ENCODE measurements at places on chromosomes 5 and 9. TPM values are rescaled to one million over a fixed set of nuclear protein-coding genes. Genes with fewer than 3 reads are reported as not detected.

The ZDHHC11 gene
- total RNA-seq: 0.80 TPM

The RCL1 gene
- total RNA-seq: 22.3 TPM

The SH3GL2 gene
- 0.13 TPM for total RNA-seq

The MED22 gene
- 19.4 TPM for total RNA-seq

The NR5A1 gene
- total RNA-seq: not detected

The GKAP1 gene
- total RNA-seq: 5.4 TPM

The IFNA13 gene
- not detected for total RNA-seq

The IL5 gene
- total RNA-seq: not detected

The SNCAIP gene
- total RNA-seq: 23.0 TPM

The SEMA4D gene
- total RNA-seq: 6.0 TPM

The TNFSF15 gene
- 0.50 TPM for total RNA-seq

The TAF11L4 gene
- total RNA-seq: not detected

The TMEM215 gene
- total RNA-seq: not detected

The MPDZ gene
- total RNA-seq: 77.3 TPM

The FYB1 gene
- total RNA-seq: 0.07 TPM

The C5orf46 gene
- total RNA-seq: not detected
